ENCODE measurements at places on chromosomes 7 and 10. TPM values are rescaled to one million over a fixed set of nuclear protein-coding genes. Genes with fewer than 3 reads are reported as not detected.

The SKIDA1 gene
- not detected for total RNA-seq

The CLDN4 gene
- 0.61 TPM for total RNA-seq

The CTNNA3 gene
- total RNA-seq: 14.3 TPM

The ZNF853 gene
- total RNA-seq: 9.5 TPM

The AKR1D1 gene
- 0.20 TPM for total RNA-seq

The STEAP1B gene
- 0.60 TPM for total RNA-seq

Measured in gastrocnemius medialis (tissue), 4 donors.